Thoracic aorta endothelial cell (primary cell): ENCODE measurements at places on chromosomes 13 and 19. TPM values are rescaled to one million over a fixed set of nuclear protein-coding genes. Genes with fewer than 3 reads are reported as not detected.

ZNF844 gene
- total RNA-seq = 2.7 and 3.3 TPM in 2 replicates

CCDC70 gene
- total RNA-seq = not detected in 2 replicates

GIPC3 gene
- total RNA-seq = 0.79 and 0.93 TPM in 2 replicates

TSHZ3 gene
- total RNA-seq = 4.1 and 8.4 TPM in 2 replicates

SHD gene
- not detected in 2 replicates for total RNA-seq

BEST2 gene
- total RNA-seq = not detected in 2 replicates

TNNT1 gene
- 1.0 and 2.9 TPM in 2 replicates for total RNA-seq
